ENCODE measurements at places on chromosomes 6 and 20.

- DNase-seq = no peak
Observed at GRCh38 chr6:112910256-112910655, 563.1 kb downstream of the RFPL4B start.

GRCh38 chr20:19827818-19828217 lies 69.8 kb downstream of the RIN2 start:
- DNase-seq = no peak

- no peak for DNase-seq
Observed at GRCh38 chr6:36272234-36272633, 2.4 kb downstream of the PNPLA1 start.

DNA sequence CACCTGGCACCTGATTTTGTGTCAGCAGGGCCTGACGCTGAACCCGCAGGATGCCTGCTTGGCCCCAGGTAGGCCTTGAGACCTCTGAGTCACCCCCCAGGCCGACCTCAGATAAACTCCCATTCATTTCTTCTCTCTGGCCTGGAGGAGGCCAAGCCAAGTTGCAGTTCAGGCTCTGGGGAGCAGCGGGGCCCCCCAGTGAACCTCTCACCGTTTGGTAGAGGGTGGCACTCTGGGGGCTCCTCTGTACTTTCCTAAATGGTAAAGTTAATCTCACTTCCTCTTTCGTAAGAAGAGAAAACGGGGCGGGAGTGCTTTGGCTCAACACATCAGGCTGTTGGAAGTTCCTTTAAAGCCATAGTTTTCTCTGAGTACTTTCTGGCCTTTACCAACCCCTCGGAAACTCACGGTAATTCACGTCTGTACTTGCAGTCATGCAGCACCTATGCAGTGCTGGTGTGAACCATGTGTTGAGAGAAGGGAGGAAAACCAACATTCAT lies 2.8 kb downstream of the SIRPA start:
- DNase-seq = no peak

DNA sequence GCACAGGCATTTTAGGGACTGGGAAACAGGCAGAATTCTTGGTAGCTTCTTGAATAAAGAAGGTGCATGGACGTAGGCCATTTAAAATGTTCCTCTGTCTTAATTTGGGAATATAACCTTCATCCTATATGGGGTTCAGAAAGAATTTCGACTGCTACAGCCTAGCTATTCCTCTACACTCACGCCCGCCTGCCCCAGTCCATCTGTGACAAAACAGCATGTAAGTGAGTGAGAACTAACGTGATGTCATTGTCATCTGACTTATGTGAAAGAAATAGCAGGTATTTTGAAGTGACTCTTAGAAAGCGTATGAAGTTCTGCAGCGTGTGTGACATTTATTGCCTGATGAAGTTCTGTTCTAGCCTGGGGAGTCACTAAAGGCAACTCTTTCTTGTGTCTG lies 52.2 kb upstream of the SLC22A1 start:
- DNase-seq = no peak

GRCh38 chr6:135527116-135527959 lies 29.8 kb upstream of the AHI1 start:
- DNase-seq = no peak

GRCh38 chr6:56758553-56758952 lies 115.9 kb upstream of the DST start:
- DNase-seq = no peak

GRCh38 chr6:167479901-167480648 lies 155.2 kb downstream of the TTLL2 start:
- no peak for DNase-seq

GRCh38 chr6:63806573-63806913 lies 170.9 kb downstream of the PHF3 start:
- DNase-seq = no peak

DNA sequence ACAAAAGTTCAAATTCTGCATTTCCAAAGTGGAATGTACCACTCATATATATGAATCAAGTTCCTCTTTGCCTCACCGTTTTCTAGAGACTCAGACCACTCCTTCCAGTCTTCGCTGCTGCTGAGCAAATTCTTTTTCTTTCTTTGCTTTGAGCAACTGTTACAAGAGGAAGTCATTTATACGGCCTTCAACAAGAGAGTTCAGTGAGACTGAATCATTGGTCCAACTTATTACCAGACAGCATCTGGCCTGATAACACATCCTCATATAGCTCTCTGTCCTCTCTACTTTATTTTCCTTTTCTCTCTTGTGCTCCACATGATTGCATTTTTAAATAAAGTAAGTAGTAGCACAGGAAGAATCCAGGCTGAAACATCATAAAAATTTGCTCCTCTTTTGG lies 652.7 kb downstream of the PHF3 start:
- no peak for DNase-seq

- DNase-seq = no peak
Observed at GRCh38 chr20:20363799-20364592, 3.9 kb upstream of the INSM1 start.

GRCh38 chr6:1263850-1264377 lies 48.0 kb upstream of the FOXQ1 start:
- no peak for DNase-seq

- DNase-seq = no peak
Observed at GRCh38 chr6:741410-742339, 48.7 kb upstream of the EXOC2 start.

GRCh38 chr6:38420207-38420606 lies 219.5 kb downstream of the BTBD9 start:
- no peak for DNase-seq

DNA sequence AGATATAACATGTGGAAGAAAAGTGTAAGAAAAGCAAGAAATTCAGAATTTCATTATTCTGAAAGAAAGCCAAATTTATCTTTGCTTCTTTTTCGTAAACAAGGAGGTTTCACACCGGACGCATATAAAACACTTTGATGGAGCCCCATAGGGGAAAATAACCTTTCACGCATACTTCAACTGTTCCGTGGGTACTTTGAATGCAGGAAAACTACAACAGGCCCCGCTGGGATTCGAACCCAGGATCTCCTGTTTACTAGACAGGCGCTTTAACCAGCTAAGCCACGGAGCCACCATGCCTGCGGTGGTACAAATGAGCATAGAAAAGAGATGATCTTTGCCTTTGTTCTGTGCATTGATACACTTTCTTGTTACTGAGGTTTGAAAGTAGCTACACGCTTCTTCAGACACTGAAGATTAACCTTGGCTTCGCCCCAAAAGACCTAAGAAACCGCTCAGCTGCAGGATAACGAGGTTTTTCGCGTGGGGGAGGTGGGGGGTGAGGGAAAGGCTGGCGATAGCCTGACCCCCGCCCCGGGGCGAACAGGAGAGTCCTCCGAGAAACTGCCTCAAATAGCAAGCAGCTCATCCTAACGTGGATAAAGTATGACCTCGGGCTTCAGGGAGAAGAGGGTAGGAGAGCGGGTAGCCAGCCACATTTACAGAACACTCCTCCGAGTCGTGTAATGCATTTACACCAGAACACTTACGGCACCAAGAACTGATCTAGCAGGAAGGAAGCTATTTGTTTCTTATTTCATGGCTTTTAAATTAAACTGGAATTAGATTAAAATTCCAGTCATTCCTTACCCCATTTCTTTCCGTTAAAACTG lies 5.3 kb upstream of the HMGN4 start:
- peak; percentile 82 for DNase-seq

DNA sequence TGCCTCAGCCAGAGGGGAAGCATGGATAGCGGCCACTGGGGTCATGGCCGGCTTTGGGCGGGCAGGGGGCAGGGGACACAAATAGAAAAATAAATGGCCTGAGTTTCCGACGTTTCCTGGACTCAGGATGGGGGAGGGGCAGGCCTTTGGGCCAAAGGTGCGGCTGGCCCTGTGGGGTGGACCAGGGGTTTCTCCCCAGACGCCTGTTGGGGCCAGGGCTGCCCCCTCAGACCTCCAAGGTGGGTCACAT lies 6.4 kb upstream of the TCEA2 start:
- DNase-seq = no peak

DNA sequence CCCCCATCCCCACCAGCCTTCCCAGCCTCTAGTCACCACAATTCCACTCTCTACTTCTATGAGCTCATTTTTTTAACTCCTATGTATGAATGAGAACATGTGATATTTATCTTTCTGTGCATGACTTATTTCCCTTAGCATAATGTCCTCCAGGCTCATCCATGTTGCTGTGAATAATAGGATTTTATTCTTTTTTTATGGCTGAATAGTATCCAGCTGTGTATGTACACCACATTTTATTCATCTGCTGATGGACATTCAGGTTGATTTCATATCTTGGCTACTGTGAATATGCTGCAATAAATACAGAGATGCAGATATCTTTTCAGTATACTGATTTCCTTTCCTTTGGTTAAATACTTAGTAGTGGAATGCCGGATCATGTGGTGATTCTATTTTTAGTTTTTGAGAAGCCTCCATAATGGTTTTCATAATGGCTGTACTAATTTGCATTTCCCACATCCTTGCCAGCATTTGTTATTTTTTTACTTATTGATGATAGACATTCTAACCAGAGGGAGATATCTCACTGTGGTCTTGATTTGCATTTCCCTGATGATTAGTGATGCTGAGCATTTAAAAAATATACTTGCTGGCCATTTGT lies 194.9 kb downstream of the PACRG start:
- DNase-seq = no peak

- no peak for DNase-seq
Observed at GRCh38 chr6:158043008-158043407, 61.3 kb downstream of the SYNJ2 start.

- no peak for DNase-seq
Observed at GRCh38 chr20:63194007-63194796, 21.7 kb downstream of the YTHDF1 start.

GRCh38 chr6:17012421-17013225 lies 89.2 kb upstream of the STMND1 start:
- no peak for DNase-seq

DNA sequence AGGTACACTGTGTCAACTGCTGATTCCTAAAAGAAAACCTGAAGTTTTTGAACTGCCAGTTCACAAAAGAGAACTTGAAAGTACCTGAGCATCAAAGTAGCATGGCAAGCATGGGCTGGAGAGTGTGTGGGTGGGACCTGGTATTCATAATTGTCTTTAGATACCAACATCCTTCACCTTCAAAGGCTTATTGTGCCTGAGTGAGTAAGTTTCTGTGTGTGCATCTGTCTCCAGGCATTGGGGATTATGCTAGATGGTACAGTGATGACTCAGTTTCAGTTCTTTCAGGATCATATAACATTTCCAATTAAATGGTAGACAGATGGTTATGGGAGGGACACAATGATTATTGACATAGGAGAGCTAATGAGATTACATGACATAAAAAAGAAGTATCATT lies 238.5 kb downstream of the ZFAND3 start:
- DNase-seq = peak; percentile 13

- DNase-seq = no peak
Observed at GRCh38 chr6:56866917-56867522, 87.9 kb upstream of the BEND6 start.

DNA sequence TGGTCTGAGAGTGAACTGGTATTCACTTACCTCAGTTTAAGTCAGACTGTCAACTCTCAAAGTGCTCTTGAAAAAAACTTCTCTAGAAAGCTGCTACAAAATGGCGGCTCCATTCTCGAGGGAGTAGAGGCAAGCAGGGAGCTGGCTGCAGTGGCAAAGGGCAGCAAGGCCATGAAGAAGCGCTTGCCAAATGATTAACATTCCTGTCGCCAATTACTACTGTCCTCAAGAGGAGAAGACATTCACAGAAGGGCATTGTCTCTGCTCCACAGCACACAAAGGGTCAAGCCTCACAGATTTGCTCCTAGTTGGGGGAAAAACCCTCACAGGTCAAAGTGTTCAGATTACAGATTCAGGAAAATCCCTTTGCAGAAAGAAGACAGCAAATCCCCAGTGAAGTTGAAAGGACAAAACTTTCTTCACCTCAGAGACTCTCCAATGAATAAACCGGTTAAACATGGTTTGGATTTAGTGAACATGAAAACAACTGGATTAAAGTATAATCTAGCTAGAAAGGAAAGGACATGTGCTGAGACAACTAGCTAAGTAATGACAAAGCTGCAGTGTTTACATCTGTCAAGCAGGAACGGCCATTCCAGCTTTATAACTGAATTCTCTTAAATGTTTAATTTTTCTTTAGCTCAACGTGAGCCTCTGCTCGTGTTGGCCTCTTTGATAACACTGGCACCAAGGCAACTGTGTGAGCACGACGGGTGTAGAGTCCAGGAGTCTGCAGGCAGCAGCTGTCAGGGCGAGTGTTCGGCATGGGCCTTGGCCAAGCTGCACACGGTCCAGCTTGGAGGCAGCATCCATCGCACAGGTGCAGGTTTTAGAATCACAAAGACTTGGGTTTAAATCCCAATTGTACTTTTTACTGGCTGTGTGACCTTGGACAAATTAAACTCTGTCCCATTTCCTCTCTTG lies 37.6 kb downstream of the NR2E1 start:
- no peak for DNase-seq

DNA sequence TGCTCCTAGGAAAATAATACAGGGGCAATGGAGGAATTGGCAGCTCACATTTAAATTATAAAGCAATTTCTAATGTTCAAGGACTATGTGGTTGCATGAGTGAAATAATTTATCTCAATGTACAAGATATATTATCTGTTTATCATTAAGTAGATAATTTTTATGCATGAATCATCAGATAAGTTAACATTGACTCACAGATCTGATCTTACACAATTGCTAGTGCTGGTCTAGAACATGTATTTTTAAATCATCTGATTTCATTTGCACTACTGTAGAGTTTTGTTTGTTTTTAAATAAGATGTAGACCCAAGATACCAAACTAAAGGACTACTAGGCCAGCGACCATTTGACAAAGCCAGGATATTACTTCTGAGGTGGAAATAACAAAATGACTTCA lies 199.2 kb downstream of the BMP2 start:
- DNase-seq = no peak

DNA sequence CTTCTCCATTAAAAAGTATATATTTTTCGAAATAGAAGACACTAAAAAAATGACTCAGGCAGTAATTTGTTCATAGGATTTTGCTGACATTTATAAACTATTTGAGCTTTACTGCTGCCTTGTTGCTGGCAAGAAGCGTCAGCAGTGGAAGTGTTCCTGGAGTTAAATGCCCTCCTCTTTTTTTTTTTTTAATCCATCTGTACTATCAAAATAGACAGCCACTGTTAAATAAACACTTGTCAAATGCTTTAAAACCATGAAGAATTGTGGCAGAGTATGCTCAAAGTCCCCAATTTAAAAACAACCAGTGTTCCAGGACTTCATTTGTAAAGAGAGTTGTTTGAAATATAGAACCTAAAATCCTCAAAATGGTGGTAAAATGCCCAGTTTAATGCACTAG lies 253.8 kb downstream of the NKAIN2 start:
- no peak for DNase-seq

DNA sequence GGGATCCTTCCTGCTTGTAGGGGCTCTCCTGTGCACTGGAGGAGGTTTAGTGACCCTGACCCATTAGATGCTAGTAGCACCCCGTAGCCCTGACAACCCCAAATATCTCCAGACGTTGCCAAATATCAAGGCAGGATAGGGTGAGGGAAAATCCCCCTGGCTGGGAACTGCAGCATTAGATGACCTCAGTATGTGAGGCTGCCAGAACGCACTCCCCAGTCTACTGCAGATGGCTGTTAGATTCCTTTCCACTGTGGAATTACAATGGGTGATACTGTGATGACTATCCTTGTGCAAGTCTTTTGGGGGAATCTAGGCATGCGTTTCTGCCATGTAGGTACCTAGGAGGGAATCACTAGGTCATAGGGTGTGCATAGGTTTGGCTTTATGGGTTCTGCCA lies 226.3 kb upstream of the KCNG1 start:
- DNase-seq = no peak

Measured in activated T-helper 1 cell treated with anti-CD3 and anti-CD28 coated beads, Interleukin-2, amount 50 U/mL, for 16 hours (primary cell).